ENCODE measurements at places on chromosomes 13 and 19.
A peak's percentile ranks its signal among the peaks of the same experiment; 100 is the strongest.

- no peak for DNase-seq
Observed at GRCh38 chr19:14686411-14686810, 3.4 kb upstream of the ZNF333 start.

- no peak for DNase-seq
Observed at GRCh38 chr19:18128044-18128443, 24.9 kb upstream of the PIK3R2 start.

GRCh38 chr19:15136234-15136954 lies 29.2 kb downstream of the SYDE1 start:
- no peak for DNase-seq

DNA sequence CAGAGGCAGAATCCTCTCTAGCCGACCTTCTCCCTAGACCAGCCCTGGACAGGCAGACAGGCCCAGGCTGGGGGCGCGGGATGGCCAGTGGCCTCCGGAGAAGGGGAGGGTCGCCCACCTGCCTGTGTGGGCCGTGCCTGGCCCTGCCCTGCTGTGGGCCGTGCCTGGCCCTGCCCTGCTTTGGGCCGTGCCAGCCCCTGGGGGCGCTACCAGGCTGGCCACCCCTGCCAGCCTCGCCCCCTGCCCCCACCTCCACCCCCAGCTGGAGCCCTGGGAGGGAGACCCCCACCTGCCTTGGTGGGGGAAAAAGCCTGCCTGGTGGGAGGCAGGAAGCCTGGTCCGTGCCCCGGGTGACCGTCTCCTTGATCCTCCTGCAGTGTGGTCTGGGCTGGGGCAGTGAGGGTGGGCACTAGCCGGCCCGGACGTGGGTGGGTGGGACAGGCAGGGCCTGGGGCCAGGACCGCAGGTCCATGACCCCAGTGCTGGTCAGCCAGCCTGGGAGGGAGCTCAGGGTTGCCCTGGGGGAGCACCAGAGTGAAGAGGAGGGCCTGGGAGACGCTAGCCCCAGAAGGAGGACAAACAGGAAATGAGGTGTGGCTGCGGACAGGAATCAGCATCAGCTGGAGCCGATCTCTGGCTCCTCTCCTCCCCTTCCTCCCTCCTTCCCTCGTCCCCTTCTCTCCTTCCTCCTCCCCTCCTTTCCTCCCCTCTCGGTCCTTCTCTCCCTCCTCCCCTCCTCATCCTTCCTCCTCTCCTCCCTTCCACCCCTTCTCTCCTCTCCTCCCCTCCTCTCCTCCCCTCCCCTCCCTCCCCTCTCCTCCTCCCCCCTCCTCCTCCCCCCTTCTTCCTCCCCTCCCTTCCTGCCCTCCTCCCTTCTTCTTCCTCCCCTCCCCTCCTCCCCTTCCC lies 5.1 kb upstream of the MKNK2 start:
- DNase-seq: no peak

DNA sequence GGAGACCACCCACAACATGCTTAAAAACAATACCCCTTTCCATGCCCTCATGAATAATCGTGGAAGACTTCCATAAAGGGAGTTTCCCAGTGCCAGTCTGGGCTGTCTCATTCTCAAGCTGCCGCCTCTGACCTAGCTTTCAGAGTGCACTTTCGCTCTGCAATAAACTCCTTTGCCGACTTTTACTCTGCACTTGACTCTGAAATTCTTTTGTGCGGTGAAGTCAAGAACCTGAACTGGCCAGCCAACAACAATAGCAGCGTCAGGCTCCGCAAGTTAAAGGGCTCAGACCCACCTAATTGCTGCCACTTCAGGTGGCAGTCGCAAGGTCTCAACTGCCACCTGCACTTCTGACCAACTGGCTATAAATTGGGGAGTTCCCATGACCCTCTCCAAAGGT lies 10.3 kb upstream of the LEUTX start:
- DNase-seq: no peak

GRCh38 chr19:50797781-50798658 lies 7.8 kb downstream of the ACP4 start:
- no peak for DNase-seq

GRCh38 chr13:114148521-114148855 lies 16.1 kb upstream of the RASA3 start:
- DNase-seq: no peak

DNA sequence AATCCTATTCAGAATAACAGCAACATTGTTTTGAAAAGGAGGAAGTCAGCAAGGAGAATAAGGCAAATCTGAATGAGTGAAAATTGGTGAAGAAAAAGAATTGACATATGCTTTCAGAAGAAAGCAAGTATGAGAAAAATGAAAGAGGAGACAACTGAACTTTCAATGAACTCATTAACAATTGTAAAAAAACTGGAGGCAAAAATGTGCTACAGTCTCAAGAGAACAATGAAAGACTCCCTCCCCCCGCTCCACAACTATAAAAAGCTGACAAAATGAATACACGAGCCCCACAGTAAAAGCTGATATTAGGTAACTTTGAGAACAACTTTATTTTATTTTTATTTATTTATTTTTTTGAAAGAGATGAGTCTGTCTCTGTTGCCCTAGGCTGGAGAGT lies 373.1 kb downstream of the DIAPH3 start:
- DNase-seq: no peak

- peak; percentile 70 for DNase-seq
Observed at GRCh38 chr19:1411255-1412191, 4.1 kb downstream of the DAZAP1 start.

DNA sequence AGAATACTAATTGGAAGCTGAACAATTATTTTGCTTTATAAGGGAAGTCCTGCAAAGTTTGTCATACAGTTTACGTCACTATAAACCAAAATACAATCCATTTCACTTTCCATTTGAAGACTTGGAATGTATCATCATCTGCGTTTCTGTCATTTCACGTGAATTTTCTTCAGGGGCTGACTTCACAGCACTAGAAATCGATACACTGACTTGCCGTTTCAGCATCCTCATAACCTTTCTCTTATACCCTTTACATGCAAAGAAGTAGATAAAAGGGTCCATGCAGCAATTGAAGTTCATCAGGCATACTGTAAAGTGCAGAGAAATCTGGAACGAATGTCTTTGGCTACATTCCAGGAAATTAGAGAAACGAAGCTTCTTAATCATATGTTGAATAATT lies 12.2 kb downstream of the GPR183 start:
- no peak for DNase-seq

- DNase-seq: no peak
Observed at GRCh38 chr19:55711719-55712118, 26.5 kb downstream of the NLRP9 start.

Measured in C1 segment of cervical spinal cord (tissue), 14 donors.